ENCODE measurements at places on chromosomes 5 and 9. TPM values are rescaled to one million over a fixed set of nuclear protein-coding genes. Genes with fewer than 3 reads are reported as not detected.

CWC27 gene
- total RNA-seq: 10.4 TPM

CATSPER3 gene
- not detected for total RNA-seq

SPAG8 gene
- not detected for total RNA-seq

MARCOL gene
- total RNA-seq: not detected

IFNA21 gene
- total RNA-seq: not detected

NUTM2G gene
- not detected for total RNA-seq

SLC36A3 gene
- not detected for total RNA-seq
